Stimulated activated CD4-positive, alpha-beta T cell treated with anti-CD3 and anti-CD28 coated beads, Interleukin-1b, Interleukin-23, amount 100 ng/mL, for 48 hours (primary cell): ENCODE measurements at places on chromosomes 5 and 9.

- no peak for DNase-seq
Observed at GRCh38 chr5:139985733-139986132, 57.4 kb downstream of the NRG2 start.

- DNase-seq, result no peak
Observed at GRCh38 chr5:159680095-159680494, 236.2 kb upstream of the ADRA1B start.

- no peak for DNase-seq
Observed at GRCh38 chr5:80653502-80653901, 950 bp upstream of the MSH3 start.

DNA sequence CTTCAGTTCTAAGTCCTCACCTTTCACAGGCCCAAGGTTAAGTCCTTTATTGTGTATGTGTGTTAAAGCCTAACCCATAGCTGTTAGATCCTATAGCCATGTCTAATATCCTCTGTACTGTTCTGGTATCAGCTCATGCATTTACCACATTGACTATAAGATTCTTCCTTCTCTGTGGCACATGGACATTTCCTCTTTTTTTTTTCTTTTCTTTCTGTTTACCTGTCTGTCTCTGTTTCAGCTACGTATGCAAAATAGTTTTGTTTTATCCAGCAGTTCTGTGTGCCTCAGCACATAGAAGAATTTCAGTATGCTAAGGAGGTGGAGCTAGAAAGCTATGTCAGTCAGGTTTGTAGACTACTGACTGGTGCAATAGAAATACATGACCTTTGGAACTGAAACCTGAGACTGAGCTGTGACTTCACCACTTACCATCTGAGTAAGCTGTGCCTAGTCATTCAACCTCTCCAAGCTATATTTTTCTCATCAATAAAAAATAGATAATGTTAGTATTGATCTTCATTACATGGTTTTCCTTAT, 155.6 kb upstream of the VLDLR start:
- no peak for DNase-seq

GRCh38 chr5:106940301-106940846, 730.4 kb downstream of the EFNA5 start:
- no peak for DNase-seq

- no peak for DNase-seq
Observed at GRCh38 chr9:138120072-138120471, 242.5 kb downstream of the CACNA1B start.

DNA sequence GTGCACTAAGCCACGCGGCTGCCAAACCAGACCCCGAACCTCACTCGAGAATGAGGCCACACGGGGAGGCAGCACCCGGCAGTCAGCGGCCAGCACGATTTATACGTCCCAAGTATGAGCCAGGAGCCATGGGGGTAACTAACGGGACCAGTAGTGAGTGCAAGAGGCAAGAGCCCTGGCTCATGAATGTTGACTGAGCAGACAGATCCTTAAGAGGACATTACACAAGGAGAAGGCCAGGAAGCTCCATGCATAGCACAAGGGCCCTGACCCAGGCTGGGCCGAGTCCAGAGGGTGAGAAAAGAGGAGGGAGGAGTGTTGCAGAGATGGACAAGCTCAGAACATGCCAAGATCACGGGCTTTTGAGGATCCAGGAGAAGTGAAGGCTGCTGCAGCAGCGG, 58.6 kb upstream of the PHYKPL start:
- no peak for DNase-seq

DNA sequence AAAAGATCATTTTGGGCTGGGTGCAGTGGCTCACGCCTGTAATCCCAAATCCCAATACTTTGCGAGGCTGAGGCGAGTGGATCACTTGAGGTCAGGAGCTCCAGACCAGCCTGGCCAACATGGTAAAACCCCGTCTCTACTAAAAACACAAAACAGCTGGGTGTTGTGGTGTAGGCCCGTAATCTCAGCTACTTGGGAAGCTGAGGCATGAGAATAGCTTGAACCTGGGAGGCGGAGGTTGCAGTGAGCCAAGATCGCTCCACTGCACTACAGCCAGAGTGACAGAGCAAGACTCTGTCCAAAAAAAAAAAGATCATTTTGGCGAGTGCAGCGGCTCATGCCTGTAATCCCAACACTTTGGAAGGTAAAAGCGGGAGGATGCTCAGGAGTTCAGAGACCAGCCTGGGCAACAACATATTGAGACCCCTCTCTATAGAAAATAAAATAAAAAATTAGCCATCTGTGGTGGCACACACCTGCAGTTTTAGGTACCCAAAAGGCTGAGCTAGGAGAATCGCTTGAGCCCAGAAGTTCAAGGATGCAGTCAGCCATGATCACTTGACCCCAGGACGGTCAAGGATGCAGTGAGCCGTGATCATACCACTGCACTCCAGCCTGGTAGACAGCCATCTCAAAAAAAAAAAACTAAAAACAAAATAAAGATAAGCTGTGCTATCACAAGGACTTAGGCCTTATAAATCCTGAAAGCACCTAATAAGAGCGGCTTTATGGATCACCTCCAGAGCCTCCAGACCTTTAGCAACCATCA, 16.2 kb downstream of the PPP2CA start:
- no peak for DNase-seq

GRCh38 chr5:72815580-72816283, 729 bp upstream of the TNPO1 start:
- DNase-seq, result no peak

- DNase-seq, result no peak
Observed at GRCh38 chr9:109423877-109424276, 74.2 kb downstream of the PTPN3 start.

DNA sequence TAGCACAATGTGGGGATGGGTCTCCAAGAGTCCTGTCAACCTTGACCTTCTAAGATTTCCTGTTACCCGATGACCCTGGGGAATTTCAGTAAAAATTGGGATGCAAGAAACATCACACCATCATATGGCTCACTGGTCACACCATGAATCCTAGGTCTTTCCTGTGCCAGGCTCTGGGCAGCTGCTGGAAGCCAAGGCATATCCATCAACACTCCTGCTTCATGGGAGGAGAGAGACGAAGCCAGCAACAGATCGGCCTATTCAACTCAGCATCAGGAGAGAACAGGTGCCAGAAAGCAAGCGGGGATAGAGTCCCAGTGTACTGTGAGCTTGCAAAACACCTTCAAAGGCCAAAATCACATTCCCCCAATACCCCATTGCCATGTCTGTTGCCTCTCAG, 6.5 kb upstream of the NEK6 start:
- DNase-seq, result no peak

- no peak for DNase-seq
Observed at GRCh38 chr5:160693831-160694465, 158.1 kb downstream of the ATP10B start.

DNA sequence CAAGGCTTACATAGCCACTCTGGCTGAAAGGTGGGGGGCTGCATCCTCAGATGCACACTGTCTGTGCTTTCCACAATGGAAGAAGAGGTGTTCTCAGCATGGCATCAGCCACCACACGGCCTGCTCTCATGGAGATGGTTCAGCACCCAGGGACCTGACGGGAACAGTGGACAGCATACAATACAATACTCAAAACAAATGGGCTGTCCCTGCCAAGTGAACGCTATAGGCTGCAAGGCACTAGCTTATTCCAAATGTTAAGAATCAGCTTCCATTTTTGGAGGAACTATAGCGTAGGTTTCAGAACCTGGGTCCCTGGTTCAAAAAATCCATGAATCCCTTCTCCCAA, 77.2 kb downstream of the ZNF608 start:
- no peak for DNase-seq

DNA sequence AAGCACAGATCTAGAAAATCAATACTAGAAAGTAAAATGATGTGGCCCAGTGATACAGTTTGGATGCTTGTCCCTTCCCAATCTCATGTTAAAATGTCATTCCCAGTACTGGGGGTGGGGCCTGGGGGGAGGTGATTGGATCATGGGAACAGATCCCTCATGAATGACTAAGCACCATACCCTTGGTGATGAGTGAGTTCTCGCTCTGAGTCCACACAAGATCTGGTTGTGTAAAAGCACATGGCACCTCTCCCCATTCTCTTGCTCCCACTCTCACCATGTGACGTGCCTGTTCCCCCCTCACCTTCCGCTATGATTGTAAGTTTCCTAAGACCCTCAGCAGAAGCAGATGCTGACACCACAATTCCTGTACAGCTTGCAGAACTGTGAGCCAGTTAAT, 234.2 kb upstream of the CDH6 start:
- DNase-seq, result no peak

DNA sequence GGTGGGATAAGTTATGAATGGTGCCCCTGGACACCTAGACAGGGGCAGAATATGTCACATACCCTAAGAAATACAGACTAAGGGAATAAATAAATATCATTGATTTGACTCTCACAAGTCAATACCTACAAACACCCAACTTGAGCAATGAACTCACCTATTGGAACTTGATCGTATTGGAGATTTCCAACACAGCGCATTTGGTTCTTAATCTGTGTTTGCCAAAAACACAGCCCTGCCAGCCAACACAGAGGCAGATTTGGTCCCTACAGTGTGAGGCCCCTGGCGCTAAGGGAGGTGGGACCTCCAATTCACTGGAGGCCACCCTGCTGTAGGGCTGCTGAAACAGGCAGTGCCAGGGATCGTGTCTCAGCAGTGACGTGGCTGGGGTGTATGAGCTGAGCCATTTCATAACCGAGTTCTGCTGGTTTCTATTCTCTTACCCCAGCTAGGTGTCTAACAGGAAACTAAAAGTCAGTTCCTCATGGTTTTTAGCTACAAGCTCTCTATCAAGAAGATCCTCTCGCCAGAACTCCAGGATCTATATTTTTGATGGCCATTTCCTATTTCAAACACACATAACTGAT, 84.5 kb downstream of the SLC1A1 start:
- no peak for DNase-seq

DNA sequence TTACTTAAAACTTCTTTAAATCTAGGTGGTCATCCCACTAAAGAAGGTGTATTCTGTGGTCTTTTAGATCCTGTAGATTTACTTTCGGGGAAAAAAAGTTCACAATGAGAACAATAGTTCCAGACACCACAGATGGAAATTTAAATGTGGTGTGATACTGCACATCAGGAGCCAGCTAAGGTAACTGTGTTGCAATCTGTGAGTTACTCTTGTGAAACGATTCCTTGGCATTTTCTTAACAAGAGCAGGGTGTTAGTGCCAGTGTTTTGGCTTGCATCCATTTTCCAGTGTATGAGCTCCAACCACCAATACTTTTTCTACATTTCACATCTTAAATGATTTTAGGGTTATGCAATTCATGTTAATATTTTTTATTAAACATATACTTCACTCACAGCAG, 674.5 kb downstream of the CETN3 start:
- DNase-seq, result no peak

GRCh38 chr9:117253261-117253660, 161.6 kb downstream of the ASTN2 start:
- DNase-seq, result no peak

DNA sequence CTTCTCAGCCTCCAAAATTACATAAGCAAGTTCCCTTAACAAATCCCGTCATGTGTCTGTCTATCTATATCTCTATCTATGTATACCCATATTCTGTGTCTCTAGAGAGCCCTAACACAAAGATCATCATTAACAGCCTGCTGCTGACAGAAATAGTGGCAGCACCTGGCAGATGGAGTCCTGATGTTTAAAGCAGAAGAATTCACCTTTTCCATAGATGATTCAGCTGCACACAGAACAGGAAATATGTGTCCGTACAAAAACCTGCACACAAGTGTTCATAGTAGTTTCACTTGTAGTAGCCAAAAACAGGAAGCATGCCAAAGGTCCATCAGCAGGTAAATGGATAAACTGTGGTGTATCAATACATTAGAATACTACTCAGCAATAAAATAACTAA, 45.0 kb upstream of the ACO1 start:
- DNase-seq, result no peak

- no peak for DNase-seq
Observed at GRCh38 chr5:143068712-143069111, 298.5 kb downstream of the ARHGAP26 start.

- DNase-seq, result no peak
Observed at GRCh38 chr9:136353757-136354488, 9.6 kb downstream of the DNLZ start.

GRCh38 chr5:57505272-57506200, 22.9 kb upstream of the ACTBL2 start:
- DNase-seq, result no peak
